ENCODE measurements at places on chromosomes 4 and X. TPM values are rescaled to one million over a fixed set of nuclear protein-coding genes. Genes with fewer than 3 reads are reported as not detected.

The CLNK gene
- total RNA-seq, result not detected

The PPP1R3F gene
- total RNA-seq, result 6.5 TPM

The ATP6AP2 gene
- total RNA-seq, result 122 TPM

The KCTD8 gene
- 6.4 TPM for total RNA-seq

The PCDH18 gene
- total RNA-seq, result 40.6 TPM

DNA sequence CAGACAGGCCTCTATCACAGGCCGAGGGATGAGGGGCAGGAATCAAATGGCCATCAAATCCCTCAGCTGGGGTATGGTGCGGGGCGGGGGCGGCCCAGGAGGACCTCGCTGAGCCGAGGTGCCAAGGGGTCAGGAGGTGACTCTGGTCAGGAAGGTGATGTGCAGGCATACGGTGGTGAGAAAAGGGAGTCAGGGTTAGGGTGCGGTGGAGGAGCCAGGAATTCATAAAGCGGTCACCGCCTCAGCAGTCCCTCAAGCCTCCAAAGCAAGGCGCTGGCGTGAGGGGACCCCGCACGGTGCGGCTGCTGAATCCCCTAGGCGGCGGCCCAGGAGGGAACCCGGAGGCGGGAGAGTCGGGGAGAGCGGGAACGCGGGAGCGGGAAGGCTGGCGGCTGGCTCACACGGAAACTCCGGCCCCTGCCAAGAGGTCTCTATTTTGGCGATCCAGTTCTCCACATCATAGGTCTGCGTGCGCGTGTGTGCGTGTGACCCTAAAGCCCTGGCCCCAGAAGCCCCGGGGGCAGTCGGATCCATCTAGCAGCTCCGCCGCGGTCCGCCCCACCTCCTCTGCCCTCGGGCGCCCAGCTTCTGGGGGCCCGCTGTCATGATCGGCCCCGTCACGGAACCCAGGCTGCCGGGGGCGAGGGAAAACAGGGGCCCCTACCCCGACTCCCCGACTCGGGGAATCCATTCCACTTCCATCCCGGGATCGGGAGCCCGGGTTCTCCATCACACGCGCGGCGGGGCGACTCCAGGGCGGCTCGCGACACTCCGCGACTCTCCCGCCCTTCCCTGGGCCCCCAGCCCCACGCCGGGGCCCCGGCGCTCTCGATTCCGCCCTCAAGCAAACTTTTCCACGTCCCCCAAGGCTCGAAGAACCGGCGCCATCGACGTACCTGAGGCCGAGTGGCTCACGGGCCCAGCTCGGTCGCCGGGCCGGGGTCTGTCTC is 593 bp downstream of the ELF4 start:
- no peak for DNase-seq

GRCh38 chr4:16598597-16599206 is 299.7 kb downstream of the LDB2 start:
- DNase-seq, result no peak

GRCh38 chrX:147646949-147647723 is 264.6 kb upstream of the FMR1 start:
- no peak for DNase-seq

DNA sequence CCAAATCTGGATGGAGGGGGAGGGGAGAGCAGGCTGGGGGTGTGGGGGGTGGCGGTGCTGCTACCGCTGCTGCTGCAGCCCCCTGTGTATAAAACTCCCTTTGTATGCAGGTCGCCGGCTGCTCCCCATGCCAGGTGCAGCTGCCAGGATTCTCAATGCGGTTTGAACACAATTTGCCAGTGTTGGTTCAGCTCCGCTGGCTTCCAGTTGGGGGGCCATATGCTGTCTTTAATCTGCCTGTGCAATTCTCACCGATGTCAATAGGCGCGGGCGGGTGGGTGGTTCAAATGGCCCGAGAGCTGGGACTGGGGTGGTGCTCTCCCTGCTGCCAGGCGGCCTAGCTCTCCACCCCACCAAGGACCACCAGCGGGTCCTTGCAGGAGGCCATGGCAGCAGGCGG is 257.6 kb downstream of the BCOR start:
- no peak for DNase-seq

DNA sequence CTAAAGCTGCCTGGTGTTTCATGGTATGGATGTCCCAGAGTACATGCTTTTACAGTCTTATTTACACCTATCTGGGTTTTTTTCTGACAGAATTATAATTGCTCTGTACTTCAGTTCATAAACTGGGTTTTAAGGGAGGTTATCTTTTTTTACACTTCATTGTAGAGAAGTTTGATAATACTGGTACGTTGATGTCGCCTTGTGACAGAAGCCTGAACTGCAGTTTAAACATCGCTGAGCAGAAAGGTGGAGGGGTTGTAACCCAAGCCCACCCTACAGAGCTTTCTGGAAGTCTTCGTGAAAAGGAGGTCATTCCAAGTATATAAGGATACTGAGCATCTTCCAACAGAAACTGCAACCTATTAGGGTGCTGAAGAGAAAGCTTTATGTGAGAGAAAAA is 46.4 kb downstream of the BEX1 start:
- DNase-seq, result no peak

GRCh38 chr4:87574996-87575395 is 33.3 kb upstream of the DSPP start:
- DNase-seq, result no peak

- DNase-seq, result no peak
Observed at GRCh38 chr4:74931376-74931775, 1.5 kb upstream of the PARM1 start.

- DNase-seq, result no peak
Observed at GRCh38 chr4:83920375-83920774, 384.5 kb downstream of the GPAT3 start.

GRCh38 chrX:46587753-46588171 is 14.2 kb downstream of the CHST7 start:
- no peak for DNase-seq

GRCh38 chr4:4869731-4870571 is 10.5 kb downstream of the MSX1 start:
- DNase-seq, result no peak

GRCh38 chr4:91035276-91035675 is 908.1 kb downstream of the CCSER1 start:
- DNase-seq, result no peak

DNA sequence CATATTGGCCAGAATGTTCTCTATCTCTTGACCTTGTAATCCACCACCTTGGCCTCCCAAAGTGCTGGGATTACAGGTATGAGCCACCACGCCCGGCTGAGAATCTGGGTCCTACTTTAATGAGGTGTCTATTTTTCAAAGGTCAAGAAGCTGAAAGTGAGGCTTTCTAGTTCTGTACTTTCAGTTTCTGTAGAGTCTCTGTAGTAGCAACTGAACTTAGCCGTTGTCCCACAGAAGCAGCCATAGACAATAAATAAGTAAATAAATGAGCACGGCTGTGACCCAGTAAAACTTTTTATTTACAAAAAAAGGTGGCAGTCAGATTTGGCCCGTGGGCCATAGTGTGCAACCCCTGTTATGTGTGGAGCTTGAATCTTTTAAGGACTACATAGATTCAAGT is 92.0 kb downstream of the FNIP2 start:
- DNase-seq, result no peak

GRCh38 chr4:61522312-61522711 is 322.2 kb downstream of the ADGRL3 start:
- DNase-seq, result no peak

GRCh38 chr4:76087007-76087769 is 12.7 kb downstream of the ART3 start:
- no peak for DNase-seq

GRCh38 chrX:53831662-53832635 is 145.4 kb upstream of the HUWE1 start:
- DNase-seq, result no peak

DNA sequence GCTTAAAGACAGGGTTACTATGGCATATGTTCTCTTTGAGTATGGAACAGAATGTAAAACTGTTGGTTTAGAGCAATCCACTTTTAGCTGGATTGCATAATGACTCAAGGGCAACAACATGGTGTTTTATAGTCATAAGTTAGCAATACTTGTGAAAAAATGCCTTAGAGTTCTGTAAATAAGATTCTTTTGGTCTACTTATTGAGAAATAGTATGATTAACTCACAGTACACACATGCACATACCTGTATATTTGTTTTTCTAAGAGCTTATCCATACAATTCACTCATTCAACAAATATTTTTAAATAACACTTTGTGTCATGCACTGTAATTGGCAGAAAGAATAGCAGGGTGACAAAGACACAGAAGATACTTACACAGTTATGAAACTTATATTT is 1415.5 kb downstream of the PCDH7 start:
- DNase-seq, result no peak

- no peak for DNase-seq
Observed at GRCh38 chr4:20159516-20159915, 92.2 kb upstream of the SLIT2 start.

- no peak for DNase-seq
Observed at GRCh38 chr4:108219998-108220397, 51.3 kb upstream of the LEF1 start.

- DNase-seq, result no peak
Observed at GRCh38 chr4:167642250-167642649, 408.0 kb upstream of the SPOCK3 start.

DNA sequence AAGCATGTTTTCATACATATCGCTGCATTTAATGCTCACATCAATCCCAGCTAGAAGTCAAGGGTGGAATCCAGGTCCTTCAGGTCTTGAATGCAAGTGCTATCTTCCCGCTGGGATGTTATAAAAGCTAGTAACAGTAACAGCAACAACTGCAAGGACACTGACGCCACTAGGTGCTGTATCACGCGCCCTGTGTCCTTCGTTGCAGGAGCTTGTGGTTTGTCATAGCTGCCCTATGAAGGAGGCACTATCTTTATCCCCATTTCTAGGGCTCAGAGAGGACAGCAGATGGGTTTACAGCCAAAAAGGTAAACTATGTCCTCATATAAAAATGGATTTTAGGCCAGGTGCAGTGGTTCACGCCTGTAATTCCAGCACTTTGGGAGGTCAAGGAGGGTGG is 202.9 kb downstream of the NSUN7 start:
- no peak for DNase-seq

GRCh38 chr4:172989984-172990820 is 178.4 kb upstream of the GALNT7 start:
- no peak for DNase-seq

DNA sequence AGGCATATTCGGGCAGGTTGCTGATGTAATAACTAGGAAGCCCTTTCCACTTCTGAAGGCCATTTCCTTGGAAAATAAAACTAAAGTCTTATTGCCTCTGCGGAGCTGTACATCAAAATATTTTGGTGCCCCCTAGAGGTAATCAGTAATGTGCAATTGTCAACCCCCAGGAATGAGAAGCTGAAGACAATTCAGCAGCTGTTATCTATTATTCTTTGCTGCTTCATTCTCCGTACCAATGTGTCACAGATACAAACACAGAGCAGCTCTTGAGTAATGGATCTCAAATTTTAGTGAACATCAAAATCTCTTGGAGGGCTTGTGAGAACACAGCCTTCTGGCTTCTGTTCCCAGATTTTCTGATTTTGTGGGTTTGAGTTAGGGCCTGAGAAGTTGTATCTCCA is 3.5 kb upstream of the SLIT2 start:
- no peak for DNase-seq

- DNase-seq, result no peak
Observed at GRCh38 chr4:7060346-7061150, 7.3 kb downstream of the GRPEL1 start.

GRCh38 chr4:55032179-55032578 is 93.2 kb downstream of the KDR start:
- DNase-seq, result no peak

GRCh38 chrX:144819406-144819805 is 427.9 kb upstream of the SPANXN1 start:
- DNase-seq, result no peak

DNA sequence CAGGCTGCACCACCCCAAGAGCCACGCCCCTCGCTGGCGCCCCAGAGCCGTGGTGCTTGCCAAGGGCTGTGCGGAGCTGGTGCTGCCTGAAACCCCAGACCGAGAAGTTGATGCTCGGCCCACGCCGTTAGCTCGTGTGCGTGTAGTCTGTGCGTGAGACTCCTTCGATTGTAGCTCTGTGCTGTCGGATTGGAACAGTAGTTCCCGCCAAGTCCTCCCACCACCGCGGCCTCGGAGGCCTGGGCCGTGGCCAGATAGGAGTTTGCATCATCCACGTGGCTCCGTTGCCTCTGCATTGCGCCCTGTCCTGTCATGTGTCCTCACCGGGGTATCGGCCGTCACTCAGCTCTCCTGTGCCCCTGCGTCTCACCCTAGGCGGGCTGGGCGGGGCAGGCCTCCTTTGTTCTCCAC is 24.2 kb downstream of the TNIP2 start:
- no peak for DNase-seq

- no peak for DNase-seq
Observed at GRCh38 chr4:85187106-85187505, 220.6 kb upstream of the WDFY3 start.

DNA sequence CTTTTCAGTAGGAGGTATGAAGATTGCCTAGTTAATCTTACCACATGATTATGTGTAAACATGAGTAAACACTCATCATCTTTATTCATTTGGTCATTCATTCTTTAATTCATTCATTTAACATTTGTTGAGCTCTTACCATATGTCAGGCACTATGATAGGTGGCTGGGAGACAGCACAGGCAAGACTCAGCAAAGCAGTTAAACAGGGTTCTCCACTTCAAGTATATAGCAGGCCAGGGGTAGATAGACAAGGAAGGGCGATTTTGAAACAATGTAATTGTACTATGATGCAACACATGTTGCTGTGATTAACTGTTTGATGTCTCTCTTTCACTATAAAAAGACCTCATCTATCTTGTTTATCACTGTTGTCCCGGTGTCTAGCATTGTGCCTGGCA is 84.3 kb upstream of the GPR101 start:
- no peak for DNase-seq

GRCh38 chr4:157591245-157591644 is 370.7 kb downstream of the GRIA2 start:
- DNase-seq, result no peak
